NCI-H187 (cell line): ENCODE measurements at places on chromosomes 3 and 15.
A peak's percentile ranks its signal among the peaks of the same experiment; 100 is the strongest.

DNA sequence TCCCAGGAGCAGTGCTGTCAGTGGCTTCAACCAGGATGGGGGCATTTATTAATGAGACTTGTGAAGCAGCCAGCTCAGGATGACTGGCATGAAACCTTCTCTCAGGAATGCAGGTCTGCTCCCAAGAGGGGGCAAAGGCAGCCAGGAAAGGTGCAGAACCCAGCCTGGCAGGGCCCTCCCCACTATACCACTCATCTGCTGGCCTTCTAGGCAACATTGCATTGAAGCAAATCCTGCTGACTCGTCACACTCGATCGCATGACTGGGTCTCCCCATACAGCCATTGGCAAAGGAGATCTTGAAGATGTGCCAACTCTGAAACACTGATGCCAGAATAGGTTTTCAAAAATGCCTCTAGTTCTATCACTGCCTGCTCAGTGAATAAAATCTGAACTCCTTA lies 65.7 kb upstream of the CMTM7 start:
- DNase-seq = no peak

DNA sequence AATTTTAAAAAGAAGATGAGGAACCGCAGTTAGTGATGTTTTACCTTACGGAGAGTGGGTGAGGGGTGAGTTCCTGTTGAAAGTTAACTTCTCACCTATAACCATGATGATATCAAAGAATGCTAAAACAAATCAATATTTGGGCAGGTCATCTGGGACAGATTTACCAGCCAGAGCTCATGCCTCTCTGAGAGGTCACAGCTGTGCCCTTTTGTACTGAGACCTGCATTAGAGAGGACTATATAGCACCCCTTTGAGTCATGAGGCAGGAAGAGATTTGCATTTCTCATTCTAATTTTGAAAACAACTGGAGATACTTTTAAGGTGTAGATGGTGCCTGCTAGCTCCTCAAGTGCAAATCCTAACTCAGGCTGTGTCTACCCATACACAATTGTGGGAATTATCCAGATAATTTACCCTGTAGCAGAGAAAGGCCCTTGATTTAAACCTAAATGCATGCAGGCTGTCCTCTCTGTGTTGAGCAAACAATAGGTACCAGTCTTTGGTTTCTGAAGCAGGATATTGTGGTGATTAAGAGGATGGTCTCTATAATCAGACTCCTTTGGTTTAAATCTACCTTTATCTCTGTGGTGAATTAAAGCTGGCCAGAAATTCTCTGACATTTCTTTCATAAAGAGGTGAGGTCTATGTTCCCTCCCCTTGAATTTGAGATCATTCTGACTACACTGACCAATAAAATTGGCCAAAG lies 5.8 kb upstream of the TM4SF4 start:
- DNase-seq = no peak

- peak; percentile 1 for DNase-seq
Observed at GRCh38 chr3:84601303-84601702, 357.5 kb upstream of the CADM2 start.

DNA sequence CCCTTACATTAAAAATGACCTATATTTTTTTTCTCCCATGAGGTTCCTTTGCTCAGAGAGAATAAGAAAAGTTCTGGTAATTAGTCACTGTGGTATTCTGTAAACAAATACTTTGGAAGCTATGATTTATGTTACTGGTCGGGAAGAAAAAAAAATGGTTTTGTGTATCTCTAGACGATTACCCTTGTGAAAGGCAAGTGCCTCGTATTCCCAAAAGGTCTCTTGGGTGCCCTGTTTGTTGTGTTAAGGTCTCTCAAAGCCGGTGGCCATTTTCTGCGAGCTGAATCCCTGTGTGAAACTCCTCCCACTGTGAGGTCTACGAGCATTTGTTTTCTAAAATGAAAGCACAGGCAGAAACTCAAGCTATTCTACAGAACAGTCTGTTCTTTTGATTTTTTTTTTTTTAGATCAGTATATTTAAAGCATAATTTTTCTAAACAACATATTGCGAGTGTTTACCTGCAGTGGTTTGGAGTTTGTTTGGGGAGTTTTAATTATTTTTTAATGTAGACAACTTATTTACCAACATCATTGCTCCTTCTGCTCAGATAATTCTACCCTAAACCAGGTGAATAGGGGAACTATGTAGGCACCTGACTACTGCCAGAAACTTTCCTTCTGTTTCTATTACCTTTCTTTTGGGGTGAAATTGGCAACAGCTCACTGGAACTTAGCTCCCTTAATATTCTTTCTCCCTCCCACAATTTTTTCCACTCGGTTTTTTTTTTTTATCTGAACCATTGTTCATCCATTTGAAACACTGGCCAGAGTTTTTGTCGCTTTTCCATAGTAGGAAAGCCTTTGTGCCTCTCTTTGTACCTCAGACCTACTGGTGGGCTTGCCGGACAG lies 44.0 kb downstream of the ZBTB38 start:
- no peak for DNase-seq

- DNase-seq = no peak
Observed at GRCh38 chr3:19183584-19183983, 35.3 kb downstream of the KCNH8 start.

DNA sequence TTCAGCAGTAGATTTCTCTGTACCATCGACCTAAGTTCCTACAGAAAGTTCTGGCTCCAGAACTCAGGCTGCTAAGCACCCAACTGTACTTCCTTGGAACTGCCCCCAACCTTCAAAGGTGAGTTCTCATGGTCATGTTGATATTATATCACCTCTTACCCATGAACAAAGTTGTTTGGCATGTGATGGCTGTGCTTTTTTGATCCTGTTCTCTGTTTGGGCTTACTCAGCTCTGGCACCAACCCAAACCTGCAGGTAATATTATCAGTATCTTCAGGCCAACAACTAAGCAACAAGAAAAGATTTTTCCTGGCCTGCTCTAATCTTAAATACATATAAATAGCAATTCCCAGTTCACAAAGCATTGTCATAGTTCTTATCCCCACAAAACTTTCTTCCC lies 318.7 kb upstream of the LMCD1 start:
- no peak for DNase-seq

DNA sequence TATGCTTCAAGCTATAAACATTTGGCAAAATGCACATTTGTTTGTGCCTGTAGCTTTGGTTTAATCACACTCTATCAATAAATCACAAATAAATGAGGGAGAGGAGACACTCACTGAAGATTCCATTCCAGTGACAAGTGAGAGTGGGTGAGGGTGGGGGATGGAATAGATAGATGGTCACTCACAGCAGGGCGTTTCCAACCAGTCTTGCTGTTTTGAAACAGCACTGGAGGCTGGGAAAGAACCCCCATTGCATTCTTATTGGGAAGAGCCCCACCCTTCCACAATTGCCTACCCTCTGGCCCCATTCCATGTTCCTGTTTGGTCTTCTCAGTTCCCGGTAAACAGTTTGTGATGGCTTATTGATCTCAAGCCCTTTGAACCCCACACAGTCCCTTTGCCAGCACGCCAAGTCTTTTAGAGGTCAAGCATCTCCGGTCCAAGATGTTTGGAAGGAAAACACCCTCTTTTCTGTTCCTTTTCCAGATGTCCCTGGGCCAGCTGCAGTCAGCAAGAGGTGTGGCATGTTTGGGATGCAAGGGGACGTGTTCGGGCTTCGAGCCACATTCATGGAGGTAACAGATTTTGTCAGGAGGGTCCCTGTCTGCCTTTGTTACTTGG lies 30.7 kb downstream of the LMCD1 start:
- no peak for DNase-seq

- DNase-seq = no peak
Observed at GRCh38 chr3:32888739-32889138, 62.7 kb upstream of the CCR4 start.

DNA sequence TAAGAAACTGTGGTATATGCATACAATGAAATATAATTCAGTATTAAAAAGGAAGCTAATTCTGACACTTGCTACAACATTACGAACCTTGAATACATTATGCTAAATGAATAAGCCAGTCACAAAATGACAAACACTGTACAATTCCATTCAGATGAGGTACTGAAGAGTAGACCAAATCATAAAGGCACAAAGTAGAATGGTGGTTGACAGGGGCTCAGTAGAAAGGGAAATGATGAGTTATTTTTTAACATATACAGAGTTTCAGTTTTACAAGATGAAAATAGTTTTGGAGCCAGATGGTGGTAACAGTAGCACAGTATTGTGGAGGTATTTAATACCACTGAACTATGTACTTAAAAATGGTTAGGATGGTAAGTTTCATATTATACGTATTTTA lies 254.6 kb upstream of the RBMS3 start:
- DNase-seq = no peak

DNA sequence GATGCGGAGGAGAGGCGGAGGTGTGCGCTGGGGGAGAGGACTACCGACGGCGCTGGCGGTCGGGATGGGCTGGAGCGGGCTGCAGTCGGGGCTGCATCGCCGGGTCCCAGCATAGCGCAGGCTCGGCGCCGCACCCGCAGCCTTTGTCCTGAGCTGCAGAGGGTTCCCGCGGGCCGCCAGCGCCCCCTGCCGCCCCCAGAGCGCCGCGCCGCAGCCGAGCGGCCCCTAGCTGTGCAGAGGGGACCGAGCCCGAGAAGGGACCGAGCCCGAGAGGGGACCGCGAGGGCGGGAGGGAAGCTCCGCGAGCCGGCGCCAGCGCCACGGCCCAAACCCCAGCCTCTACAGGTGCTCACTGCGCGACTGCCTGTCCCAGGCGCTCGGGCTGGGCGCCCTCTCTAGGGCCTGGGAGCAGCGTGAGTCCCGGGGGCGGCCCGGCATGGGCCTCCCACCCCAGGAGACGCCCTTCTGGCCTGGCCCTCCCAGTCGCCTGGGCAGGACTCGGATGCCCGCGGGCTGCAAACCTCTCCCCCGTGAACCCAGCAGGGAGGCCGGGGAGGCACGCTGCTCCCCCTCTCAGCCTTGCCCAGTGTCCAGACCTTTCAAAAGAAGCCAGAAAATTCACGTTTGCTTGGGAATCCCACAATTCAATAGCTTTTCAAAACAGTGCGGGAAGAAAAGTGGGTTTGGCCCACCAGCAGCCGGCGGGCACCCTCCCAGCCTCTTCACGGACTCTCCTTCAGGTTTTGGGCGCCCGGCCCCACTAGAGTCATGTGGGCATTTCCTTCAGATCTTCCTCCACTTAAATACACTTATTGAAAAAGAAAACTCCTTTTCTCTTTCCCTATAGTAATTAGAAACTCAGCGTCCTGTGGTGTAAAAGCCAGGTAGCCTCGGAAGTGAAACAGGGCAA lies 134.7 kb downstream of the TPRA1 start:
- peak; percentile 74 for DNase-seq

- no peak for DNase-seq
Observed at GRCh38 chr3:160378331-160379109, 20.5 kb downstream of the IFT80 start.

DNA sequence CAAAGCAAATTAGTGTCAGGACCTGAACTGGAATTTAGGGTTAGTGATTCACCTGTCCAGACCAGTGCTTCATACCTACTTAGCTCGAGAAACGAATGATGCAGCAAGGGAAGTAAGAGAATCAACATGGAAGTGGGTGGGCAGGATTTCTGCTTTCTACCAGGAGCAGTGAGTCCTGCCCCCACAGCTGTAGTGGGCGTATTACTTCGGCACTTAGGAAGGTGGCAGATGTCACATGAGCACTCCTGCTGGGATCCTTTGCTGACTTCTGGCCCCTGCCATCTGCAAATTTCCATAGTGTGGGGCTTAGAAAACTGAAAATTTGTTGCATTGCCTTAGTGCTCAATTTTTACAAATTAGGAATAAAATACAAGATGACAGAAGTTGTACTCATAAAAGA lies 31.2 kb downstream of the RYR3 start:
- no peak for DNase-seq

GRCh38 chr3:156472150-156472549 lies 82.8 kb downstream of the SSR3 start:
- DNase-seq = no peak

DNA sequence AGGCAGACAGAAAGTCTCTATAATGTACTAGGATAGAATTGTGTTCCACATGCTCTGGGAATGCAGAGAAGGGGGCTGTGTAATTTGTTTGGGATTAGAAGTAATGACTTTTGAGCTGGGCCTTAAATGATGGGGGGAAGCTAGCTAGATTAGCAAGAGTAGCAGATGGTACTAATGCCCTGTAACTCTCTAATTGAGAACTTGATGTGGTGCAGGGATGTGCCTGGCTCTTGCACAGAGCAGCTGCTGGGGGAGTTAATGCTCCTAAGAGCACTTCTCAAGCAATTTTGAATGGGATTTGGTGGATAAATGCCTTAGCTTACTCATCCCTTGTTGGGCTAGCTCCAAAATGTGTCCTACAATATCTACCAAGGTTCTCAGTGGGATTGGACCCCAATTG lies 12.4 kb upstream of the SYN2 start:
- no peak for DNase-seq

- DNase-seq = no peak
Observed at GRCh38 chr15:31145271-31145911, 43.9 kb upstream of the TRPM1 start.

GRCh38 chr3:119290613-119291012 lies 3.6 kb upstream of the ARHGAP31 start:
- DNase-seq = no peak

- no peak for DNase-seq
Observed at GRCh38 chr15:76185716-76186115, 125.6 kb downstream of the ETFA start.

GRCh38 chr3:24460974-24461373 lies 33.7 kb downstream of the THRB start:
- DNase-seq = no peak
